Effector memory CD4-positive, alpha-beta T cell (primary cell): ENCODE measurements at places on chromosomes 16 and 17.

DNA sequence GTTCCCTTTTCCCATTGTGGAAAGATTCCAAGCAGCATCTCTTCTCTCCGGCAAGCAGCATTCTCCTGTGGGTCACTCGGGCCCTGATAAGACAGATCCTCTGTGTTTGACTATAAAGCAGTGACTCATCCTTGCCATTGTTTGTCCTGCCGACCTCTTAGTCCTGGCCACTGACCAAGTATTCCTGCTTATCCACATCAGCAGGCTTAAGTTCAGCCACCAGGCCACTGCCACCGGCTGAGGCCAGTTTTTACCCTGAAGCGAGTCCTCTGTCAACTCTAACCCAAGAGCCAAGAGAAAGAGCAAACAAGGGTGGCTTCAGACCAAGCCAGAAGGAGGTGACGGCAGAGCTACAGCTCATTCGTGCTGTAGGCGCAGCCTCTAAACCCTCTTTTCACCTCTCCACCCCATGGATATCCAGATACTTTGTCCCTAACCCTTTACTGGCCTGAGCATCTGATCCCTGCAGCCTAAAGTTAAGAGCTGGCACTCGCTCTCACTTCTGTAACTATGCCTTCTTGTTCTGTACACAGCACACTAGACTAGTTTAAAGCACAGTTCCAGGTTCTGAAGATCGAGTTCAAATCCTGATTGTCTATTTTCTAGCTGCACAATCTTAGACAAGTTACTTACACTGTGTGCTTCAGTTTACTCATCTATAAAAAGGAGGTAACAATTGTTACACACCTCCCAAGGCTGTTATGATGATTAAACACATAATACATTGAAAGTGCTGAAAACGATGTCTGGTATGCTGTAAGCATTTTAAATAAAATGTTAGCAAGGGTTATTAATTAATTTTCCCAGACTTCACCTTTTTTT is 31.0 kb downstream of the SOX9 start:
- no peak for DNase-seq

GRCh38 chr16:49342336-49343265 is 31.0 kb upstream of the C16orf78 start:
- DNase-seq: no peak

DNA sequence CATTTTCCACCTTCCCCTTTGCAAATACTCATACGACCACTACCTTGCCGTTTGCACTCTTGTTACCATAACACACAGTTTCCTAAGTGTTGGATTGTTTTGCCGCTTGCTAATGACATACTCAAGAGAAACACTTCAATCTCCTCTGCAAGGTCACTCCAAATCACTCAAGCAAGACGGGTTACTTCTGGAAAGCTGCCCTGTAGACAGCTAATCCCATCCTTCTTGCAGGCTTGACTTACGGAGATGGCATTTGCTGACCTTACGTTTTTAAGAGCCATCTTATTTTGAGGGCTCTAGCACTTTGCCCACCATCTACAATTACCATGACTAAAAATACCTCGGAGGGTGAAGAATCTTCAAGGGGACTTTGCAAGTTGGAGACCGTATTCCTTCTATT is 46.2 kb downstream of the MYH3 start:
- no peak for DNase-seq

- DNase-seq: no peak
Measured at GRCh38 chr17:57853695-57854094, 3.9 kb upstream of the MRPS23 start.

DNA sequence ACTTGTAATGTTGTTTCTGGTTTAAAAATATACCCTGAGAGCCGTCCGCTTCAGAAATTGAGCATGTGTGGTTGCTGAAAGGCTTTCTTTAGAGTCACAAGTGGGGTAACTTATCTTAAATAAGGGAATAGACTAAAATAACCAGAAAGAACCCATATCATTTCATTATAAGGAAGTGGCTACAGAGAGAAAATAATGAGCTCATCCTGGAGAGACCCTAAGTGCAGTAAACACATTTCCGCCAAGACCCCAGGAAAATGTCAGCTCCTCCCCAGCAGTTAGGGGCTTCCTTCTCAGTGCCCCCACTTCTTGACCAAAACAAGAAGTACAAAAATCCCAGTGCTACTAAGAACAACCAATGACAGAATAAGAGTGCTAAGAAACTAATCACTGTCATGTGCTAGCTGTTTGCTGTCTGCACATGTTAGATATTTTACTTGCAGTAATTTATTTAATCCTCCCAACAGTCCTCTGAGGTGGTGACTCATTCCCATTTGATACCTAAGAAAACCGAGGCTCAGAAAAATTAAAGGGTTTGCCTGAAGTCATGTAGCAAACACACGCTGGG is 83.5 kb downstream of the CDYL2 start:
- no peak for DNase-seq

GRCh38 chr16:23255000-23255399 is 47.1 kb upstream of the SCNN1B start:
- no peak for DNase-seq

DNA sequence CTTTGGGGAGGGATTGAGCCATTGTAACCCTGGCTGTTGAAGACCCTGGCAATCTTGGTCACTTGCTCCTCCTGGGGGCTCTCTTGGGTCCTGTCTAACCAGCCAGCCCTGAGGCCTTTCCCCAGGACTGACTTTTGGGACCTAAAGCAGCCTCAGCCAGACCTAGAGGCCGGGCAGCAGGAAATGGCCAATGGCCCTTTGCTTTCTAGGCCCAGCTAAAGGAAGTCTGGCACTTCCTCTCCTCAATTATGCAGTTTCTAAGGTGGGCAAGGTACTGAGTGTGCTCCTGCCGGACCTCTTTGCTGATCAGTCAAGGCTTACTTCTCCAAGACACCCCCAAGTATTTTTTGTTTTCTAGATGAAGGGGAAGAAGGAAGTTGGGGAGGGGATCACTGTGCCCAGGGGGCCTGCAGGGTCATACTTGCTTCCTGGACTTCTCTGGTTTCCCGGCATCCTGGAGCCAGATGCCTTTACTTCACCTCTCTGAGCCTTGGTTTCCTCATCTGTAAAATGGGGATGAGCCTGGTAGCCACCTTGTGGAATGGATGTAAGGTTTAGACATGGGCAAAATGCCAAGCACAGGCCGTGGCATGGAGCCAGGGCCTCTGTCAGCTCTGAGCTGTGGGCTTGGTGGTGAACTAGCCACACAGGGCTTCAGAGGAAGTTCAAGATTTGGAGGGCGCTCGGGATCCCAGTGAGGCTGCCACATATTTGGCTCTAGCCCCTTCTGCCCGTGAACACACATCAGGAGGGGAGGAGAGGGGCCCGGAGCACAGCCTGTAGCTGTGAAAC is 8.6 kb downstream of the CX3CL1 start:
- no peak for DNase-seq

DNA sequence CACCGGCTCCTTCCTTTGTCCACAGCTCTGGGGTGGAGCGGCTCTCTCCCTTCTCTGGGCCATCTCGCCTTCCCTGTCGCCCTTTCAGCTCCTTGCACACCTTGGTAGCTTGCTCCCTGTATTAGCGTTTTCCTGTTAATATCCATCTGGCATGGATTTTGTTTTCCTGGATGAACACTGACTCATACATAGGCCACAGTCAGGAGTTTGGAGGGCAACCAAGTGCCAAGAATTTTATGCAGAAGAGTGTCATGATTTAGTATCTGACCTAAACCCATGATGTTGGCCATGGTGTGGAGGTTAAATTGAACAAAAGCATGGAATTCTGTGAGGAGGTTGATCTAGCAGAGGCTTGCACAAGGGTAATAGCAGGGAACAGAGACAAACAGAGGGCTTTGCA is 180.9 kb downstream of the AIPL1 start:
- DNase-seq: no peak

- no peak for DNase-seq
Measured at GRCh38 chr17:507441-507840, 154.8 kb upstream of the RPH3AL start.

GRCh38 chr17:68706356-68706920 is 105.3 kb upstream of the FAM20A start:
- no peak for DNase-seq

DNA sequence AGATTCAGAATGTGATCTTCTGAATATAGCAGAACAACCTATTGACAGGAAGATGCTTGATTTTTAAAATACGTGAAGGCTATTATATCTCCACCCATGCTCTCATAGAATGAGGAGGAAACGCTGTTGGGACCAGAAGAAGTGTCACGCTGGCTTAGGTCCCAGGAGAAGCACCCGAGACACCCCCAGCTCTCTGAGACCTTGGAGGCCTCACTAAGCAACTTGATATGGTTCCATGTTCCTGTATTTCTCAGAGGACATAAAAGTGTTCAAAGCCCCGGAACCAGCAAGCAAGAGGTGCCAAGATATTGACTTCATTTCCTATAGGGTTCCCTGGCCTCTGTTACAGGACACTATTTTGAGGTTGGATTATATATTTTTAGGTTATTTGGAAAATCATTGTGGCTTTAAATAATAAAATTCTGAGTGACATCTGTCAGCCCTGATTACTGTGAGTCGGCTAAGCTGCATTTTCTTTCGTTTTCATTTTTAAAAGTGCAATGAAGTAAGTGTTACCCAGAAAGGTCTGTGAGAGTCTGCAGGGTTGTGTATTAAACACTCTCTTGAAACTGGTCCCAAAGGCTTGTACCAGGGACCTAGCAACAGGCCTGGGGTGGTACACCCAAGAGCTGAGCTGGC is 400.0 kb downstream of the SOX9 start:
- no peak for DNase-seq

GRCh38 chr17:50920891-50921586 is 54.9 kb upstream of the TOB1 start:
- DNase-seq: no peak

- DNase-seq: no peak
Measured at GRCh38 chr17:8384801-8385378, 1.9 kb upstream of the RPL26 start.

GRCh38 chr16:4792951-4793513 is 2.1 kb upstream of the SMIM22 start:
- no peak for DNase-seq

DNA sequence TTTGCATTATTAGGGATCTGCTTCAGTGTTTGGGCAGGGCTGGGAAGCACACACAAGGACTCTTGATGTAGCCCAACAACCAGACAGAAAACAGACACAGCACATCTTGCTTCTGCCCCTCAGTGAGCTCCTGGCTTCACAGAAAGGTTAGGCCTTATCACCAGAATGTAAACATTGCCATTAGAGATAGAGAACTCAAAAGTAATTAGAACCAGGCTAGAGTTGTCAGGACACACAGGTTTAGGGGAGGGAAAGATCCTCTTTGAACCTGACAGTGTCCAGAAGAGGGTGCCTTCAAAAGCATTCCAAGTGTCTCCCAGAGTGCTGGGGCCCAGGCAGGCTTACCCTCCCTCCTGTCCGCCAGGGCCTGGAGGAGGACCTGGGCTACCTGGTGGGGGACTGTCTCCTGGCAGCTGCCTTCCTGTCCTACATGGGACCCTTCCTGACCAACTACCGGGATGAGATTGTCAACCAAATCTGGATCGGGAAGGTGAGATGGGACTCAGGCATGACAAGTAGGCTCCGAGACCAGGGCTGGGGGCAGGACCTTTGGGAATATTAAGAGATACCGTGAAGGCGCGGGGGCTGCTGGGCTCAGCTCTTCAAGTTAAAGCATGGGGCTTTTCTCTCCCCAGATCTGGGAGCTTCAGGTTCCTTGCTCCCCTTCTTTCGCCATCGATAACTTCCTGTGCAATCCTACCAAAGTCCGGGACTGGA is 16.9 kb upstream of the KDM6B start:
- DNase-seq: no peak

DNA sequence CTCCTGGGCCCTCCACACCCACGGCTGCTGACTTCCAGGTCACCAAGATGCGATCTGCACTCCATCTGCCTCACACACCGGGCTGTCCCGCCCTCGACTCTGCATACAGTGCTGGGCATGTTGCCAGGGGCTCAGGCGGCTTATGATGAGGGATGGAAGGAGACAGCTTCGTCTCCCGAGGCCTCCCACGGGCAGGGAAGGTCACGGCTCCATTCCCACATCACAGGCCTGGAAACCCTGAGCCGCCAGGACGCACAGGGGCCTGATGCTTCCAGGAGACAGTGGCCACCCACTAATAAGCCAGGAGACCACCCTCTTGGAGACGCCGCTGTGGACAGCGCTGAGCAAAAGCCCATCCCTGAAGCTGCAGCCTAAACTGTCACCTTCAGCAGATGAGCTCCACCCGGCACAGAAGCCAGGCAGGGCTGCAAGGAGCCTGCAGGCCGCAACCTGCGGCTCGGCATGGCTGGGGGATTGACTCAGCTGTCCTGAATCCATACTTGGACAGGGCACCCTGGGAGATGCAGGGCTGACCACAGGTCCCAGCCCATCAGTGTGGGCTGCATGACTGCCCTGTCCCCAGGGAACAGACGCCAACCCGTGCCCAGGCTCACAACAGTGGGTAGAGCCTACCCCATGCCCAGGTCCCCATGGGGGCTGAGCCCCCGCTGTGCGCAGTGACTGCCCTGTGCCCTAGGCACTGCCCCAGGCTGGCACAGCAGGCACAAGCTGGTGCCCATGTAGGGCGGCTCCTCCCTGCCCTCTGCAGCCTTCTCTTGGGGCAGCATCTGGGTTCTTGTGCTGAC is 34.4 kb downstream of the SLC7A5 start:
- DNase-seq: no peak

DNA sequence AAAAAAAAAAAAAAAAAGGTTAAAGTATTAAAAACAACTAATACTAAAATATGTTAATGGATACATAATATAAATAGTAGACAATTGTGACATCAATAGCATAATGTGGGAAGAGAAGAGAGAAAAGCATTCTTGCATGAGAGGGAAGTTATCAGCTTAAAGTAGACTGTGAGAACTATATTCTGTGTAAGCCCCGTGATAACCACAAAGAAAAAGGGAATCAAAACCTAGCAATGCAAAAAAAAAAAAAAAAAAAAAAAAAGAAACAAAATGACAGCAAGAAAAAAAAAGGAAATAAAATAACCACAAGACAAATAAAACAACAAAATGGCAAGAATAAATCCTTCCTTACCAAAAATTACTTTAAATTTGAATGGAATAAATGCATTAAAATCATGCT is 39.8 kb upstream of the MYLK3 start:
- no peak for DNase-seq

DNA sequence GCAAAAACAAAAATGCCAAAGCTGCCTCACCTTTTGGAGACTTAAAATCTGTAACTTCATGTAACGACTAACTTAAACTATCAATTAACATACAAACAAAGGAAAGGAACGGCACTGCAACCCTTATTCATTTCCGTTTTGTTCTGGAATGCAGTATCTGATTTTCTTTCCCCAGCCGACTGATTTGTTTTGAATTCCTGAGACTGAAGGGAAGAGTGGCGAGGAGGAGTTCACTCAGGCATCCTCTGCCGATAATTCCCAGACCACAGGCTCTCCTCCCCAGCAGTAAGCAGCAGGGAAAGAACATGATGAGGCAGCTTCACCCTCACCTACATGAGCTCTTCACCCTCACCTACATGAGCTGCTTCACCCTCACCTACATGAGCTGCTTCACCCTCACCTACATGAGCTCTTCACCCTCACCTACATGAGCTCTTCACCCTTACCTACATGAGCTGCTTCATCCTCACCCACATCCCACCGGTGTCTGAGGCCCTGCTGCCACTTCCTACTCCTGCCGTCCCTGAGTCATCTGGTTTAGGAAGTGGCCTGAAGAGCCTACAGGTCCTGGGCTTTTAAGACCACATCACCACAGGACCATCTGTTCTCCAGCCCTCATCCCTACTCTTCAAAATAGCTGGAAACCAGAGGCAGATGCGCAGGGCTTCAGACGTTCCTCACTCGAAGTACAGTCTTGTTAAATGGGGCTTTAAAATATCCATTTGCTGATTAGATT is 168.0 kb upstream of the RPH3AL start:
- no peak for DNase-seq
